ENCODE measurements at places on chromosomes 6 and 20. TPM values are rescaled to one million over a fixed set of nuclear protein-coding genes. Genes with fewer than 3 reads are reported as not detected.

The SMOC2 gene
- total RNA-seq, result not detected

The CFAP206 gene
- 0.07 TPM for total RNA-seq

The OR2H1 gene
- total RNA-seq, result not detected

The PBOV1 gene
- total RNA-seq, result not detected

The GRM1 gene
- total RNA-seq, result under 0.01 TPM

The PPP1R16B gene
- 0.14 TPM for total RNA-seq

- DNase-seq, result no peak
Measured at GRCh38 chr6:140846503-140847261, 1286.0 kb upstream of the GJE1 start.

- no peak for DNase-seq
Measured at GRCh38 chr20:61308477-61308774, 56.4 kb downstream of the CDH4 start.

DNA sequence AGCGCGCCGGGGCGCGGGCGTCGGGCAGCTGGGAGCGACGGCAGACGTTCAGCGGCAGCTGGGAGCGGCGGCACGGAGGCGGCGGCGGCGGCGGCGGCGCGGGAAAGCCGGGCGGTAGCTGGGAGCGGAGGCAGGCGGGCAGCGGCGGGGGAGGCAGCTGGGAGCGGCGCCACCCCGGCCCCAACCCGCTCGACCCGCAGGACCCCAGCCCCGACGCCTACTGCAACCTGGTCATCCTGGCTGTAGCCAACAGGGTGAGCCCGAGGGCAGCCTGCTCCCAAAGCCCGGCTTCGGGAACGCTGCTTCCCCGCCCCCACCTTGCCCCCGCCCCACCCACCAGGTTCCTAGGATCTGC is 8.9 kb downstream of the CCM2L start:
- DNase-seq, result no peak

The AFG1L gene
- total RNA-seq, result 3.6 TPM

GRCh38 chr20:50953821-50954220 is 4.5 kb downstream of the DPM1 start:
- no peak for DNase-seq

The MOCS1 gene
- total RNA-seq, result 15.0 TPM

GRCh38 chr6:111803804-111804203 is 69.4 kb downstream of the FYN start:
- no peak for DNase-seq

GRCh38 chr20:37627060-37627766 is 66.6 kb upstream of the CTNNBL1 start:
- no peak for DNase-seq

- no peak for DNase-seq
Measured at GRCh38 chr20:46188866-46189541, 70.9 kb downstream of the CD40 start.

Measured in kidney epithelial cell (primary cell).